ENCODE measurements at places on chromosomes 1 and 21.

DNA sequence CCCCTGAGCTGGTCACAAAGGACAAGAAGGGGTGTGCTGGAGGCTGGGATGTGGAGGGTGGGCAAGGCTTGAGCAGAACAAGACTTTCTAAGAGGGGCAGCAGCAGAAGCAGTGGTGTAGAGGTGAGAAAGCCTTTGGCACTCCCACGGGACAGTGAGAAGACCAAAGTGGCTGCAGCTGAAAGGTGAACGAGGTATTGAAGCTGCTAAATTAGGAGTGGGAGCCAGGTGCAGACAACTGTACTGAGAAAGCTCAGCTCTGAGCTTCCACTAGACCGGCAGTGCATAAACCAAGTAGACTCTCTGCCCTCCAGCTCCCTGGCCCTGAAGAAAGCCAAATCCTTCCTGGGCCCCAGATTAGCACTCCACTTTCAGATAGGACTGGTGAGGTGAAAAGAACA lies 93.0 kb downstream of the VWA5B1 start:
- no peak for DNase-seq

GRCh38 chr1:212235857-212236256 lies 49.4 kb upstream of the PPP2R5A start:
- no peak for DNase-seq

DNA sequence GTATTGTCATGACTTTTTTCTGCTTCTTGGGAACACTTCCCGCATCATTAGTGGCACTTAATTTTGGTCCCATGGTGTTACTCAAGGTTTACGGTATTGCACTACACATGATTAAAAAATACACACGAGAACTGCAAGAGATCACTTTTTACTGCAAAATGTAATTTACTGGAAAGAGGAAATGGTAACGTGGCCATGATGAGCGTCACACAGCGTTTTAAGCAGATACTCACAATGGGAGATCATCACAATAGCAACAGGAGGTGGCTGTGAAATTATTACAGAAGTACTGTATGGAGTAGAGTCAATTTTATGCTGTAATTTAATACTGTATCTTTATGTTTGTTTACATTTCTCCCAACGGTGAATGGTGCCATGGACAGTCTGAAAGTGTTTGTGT lies 1510.3 kb downstream of the AMY1C start:
- no peak for DNase-seq

DNA sequence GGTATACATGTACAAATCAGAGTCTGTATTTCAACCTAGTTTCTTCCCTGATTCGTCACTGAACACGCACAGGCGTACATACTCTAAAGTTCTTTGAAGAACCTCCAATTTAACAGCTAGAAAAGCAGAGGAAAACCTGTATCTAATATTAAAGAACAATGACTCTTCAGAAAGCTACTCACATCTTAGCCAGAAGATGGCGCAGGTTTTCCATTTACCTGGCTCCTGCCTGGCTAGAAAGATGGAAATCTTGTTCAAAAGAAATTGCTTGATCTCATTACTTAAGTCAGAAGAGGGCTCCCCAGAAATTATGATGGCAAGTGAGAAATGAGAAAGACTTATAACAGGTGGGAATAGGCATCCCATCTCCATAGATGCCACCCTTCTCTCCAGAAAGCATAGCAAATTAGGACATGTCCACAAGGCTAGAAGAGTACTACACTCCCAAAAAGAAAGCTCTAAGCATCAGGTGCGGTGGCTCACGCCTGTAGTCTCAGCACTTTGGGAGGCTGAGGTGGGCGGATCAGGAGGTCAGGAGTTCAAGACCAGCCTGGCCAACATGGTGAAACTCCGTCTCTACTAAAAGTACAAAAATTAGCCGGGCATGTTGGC lies 19.0 kb upstream of the L1TD1 start:
- DNase-seq: peak; percentile 50

DNA sequence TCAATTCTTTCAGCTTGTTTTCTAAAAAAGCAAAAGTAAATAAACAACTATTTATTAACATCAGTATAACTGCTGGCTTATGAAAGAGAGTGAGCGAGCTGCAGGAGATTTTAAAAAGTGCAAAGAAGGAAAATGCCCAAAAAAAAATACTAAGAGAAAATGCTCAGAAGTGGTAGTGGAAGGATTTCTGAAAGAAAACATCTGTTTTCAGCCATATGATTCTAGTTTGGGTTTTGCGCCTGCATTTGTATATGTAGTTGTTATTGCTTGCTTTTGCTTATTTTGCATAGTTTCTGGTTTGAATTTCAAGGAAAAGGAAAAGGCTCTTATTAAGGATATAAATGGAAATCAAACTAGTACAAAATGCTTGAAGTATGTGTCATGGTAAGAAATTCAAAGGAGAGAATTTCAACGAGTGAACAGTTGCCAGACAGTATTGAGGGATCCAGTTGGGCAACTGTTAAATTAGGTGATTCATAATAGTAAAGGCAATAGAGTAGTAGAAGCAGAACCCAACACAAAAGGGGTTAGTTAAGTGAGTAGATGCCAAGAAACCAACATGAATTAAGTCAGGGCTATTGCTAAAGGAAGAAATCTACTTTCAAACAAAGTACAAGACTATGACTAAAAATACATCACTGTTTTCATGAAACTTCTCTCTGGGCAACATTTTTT lies 1.2 kb downstream of the GBP5 start:
- no peak for DNase-seq

GRCh38 chr1:183783342-183783741 lies 21.6 kb upstream of the RGL1 start:
- no peak for DNase-seq

DNA sequence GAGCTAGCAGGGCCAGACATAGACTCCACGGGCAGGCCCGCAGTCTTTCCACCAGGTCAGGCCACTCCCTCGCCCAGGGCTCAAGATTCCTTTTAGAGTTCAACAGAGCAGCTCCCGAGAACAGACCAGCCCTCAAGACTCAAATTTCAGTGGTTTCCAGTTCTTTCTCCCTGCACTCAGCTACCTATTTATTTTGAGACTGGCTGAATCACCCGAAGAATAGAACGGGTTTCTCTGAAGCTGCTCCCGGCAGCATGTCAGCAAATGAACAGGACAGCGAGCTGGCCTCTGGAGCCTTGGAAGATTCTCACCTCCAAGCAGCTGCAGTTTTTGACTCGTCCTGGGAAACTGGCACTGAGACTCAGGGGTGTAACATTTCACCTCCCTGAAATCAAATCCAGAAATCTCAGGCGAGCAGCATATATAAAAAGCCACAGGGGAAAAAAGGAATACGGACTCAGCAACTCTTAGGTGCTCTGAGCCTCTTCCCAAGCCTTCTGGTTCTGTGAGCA lies 177.9 kb downstream of the CLIC6 start:
- peak; percentile 7 for DNase-seq

DNA sequence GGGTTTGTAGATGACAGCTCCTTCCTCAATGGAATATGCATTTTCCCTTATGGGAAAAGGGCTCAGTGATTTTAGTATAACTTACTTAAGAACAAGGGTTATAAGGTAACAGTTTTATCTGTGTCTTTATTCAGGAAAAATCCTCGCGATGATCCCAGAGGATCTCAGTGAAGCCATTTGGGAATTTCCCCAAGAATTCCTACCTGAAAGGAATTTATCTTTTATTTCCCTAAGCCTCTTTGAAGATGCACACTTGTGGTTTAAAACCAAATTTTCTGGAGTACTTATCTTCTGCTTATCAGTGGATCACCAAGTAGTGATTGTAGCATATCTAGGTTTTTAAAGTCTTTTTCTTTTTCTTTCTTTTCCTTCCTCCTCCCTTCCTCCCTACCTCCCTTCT lies 58.8 kb downstream of the AK4 start:
- DNase-seq: no peak

DNA sequence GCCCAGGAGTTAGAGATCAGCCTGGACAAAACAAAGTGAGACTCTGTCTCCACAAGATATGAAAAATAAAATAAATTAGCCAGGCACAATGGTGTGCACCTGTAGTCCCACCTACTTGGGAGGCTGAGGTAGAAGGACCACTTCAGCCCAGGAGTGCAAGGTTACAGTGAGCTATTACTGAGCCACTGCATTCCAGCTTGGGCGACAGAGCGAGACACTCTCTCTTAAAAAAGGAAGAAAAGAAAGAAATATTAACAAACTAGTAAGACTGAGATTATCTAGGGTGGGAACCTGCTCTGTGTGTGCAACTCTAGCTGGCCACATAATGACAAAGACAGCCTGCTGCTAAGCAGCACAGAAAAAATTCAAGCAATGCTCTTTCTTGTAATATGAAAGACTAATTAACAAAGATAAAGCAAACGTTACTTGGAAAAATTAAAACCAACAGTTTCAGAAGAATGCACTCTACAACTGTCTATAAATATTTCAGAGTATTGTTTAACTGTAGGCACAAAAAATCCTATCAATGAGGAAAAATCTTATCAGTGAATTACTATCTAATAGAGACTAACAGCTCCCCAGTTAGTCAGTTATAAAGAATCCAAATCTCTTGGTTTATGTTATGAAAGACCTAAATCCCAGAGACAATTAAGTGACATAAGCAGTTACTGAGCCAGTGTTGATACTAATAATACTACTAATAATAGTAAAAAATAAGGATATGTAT lies 74.5 kb downstream of the ENAH start:
- DNase-seq: no peak

- no peak for DNase-seq
Measured at GRCh38 chr1:227227761-227228160, 90.5 kb downstream of the CDC42BPA start.

DNA sequence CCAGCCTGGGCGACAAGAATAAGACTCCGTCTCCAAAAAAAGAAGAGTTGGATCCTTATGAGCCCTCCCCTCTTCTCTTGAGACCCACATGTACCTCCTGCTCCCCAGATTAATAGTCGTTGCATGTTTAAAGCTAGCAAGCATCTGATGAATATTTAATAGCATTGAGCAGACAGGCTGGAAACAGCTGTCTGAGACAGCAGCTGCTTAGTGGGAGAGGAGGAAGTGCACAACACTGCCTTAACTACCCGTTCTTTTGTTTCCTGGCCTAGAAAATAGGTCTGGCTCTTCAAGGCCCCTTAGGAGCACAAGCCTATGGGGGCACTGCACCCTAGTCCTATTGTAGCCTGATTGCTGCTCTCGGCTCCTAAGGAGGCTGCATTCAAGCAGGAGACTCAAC lies 17.3 kb upstream of the TMEM39B start:
- no peak for DNase-seq

DNA sequence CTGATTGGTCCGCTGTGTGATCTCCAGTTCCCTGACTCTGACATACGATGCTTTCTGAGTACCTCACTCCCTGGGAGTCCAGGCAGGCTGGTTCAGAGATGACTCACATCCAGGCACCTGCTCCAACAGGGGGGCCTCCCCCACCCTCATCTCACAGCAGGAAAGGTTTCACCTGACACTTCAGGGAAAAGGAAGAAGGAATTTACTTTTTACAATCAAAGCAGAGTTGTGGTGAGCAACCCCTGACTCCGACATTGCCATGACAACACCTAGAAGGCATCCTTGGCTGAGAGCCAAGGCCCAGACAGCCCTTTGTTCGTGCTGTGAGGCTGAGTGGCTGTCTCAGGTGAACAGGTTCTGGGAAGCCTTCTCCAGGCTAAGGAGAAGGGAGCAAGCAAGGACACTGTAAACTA lies 164.6 kb upstream of the GJB5 start:
- no peak for DNase-seq

- DNase-seq: no peak
Measured at GRCh38 chr1:44919400-44919799, 67.0 kb downstream of the EIF2B3 start.

- DNase-seq: no peak
Measured at GRCh38 chr1:172325531-172325930, 95.0 kb upstream of the C1orf105 start.

GRCh38 chr1:147762233-147763024 lies 2.0 kb upstream of the GJA5 start:
- DNase-seq: no peak

DNA sequence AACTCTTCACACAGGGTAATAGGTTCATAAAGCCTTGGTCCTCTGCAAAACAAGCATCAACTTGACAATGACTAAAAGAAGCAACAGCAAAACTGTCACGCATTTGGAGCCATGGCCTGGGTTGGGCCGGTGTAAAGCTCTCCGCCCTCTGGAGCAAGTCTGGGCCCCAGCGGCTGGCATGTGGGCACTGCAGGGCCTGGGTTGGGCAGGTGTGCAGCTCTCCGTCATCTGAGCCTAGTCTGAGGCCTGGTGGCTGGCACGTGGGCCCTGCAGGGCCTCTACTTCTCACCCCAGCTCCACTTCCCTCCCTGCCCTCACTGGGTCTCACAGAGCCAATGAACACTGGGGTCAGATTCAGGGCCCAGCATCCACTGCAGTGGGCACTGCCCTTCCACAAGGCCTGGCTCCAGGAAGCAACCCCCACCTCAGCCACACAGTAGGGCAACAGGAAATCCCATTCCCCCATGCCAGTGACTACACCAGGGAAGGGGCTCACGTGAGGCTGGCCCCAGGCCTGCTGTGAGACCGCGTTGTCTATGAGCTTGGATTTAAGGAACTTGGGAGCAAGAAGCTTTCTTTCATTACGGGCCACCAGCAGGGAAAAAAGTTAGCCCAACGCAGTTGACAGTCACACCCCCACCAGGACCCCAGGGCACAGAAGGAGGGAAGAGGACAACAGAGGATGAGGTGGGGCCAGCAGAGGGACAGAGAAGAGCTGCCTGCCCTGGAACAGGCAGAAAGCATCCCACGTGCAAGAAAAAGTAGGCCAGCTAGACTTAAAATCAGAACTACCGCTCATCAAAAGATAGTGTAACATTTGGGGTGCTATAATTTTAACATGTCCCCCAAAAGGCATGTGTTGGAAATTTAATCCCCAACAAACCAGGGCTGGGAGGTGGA lies 52.7 kb downstream of the NPHP4 start:
- DNase-seq: no peak

Measured in DMS 273 treated with DMSO at 0.1 percent for 48 hours (cell line).